SK-N-SH (cell line): ENCODE measurements at places on chromosomes 16 and 17. TPM values are rescaled to one million over a fixed set of nuclear protein-coding genes. Genes with fewer than 3 reads are reported as not detected.

GRCh38 chr16:52634104-52634503 is 87.2 kb upstream of the TOX3 start:
- DNase-seq, result no peak

GRCh38 chr17:78046923-78047322 is 81.6 kb downstream of the TMC6 start:
- no peak for DNase-seq

GRCh38 chr16:4407543-4408322 is 8.7 kb downstream of the CORO7 start:
- no peak for DNase-seq

GRCh38 chr16:29962344-29962994 is 590 bp downstream of the TMEM219 start:
- no peak for DNase-seq

GRCh38 chr17:20189979-20190378 is 180.8 kb downstream of the SPECC1 start:
- no peak for DNase-seq

DNA sequence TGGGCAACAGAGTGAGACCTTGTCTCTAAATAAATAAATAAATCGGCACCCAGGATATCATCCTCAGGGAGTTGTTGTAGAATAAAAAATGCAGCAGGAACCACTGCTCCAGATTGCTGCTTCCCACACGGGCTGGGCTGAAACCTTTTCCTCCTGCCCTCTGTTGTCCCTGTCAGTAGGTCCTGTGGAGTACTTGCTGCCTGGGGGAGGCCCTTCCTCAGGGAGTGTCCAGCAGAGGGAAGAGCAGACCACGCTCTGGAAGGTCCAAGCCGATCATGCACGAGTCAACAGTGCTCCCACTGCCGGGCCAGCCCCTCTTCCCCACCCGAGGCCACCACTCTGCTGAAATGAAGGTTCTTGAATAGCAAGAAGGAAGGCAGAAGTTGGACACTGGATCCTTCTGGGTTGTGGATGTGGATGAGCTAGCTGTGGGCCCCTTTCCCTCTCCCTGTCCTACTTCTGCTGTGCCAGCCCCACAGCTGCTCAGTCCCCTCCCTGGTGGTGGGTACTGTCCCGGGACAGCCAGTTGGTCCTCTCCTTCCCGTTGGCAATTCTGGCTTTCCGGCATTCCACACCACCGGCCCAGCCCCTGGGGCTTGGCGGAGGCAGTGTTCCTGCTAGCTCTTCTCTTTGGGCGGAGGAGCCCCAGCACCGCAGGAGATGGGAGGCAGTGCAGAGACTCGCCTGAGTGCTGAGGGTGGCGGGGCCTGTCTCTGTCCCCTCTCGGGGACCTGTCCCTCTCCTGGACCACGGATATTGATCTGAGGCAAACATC is 10.8 kb downstream of the CDK5R1 start:
- no peak for DNase-seq

GRCh38 chr17:73798111-73798748 is 154.0 kb upstream of the SDK2 start:
- DNase-seq, result no peak

- DNase-seq, result no peak
These were observed 59.9 kb downstream of the PRMT7 start for GRCh38 chr16:68370581-68371275.

GRCh38 chr17:9408381-9408780 is 167.2 kb downstream of the STX8 start:
- DNase-seq, result no peak

GRCh38 chr17:39597372-39598046 is 10.2 kb downstream of the NEUROD2 start:
- DNase-seq, result peak; percentile 71

- DNase-seq, result no peak
These were observed 18.8 kb downstream of the LRRC36 start for GRCh38 chr16:67345401-67345800.

GRCh38 chr17:60534010-60534555 is 8.0 kb upstream of the APPBP2 start:
- DNase-seq, result no peak

DNA sequence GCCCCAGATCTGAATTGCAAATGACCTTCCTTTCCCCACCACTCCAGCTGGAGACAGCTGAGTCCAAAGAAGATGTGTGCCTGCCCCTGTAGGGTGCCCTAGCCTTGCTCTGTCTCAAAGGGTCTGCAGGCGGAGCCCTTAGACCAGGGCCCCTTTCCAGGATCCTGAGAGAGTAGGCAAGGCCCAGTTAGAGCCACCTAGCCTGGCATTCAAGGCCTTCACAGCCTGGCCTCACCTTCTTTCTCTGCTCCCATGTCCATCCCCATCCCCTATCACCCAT is 66.6 kb upstream of the LHX1 start:
- DNase-seq, result no peak

- DNase-seq, result peak; percentile 51
These were observed 4.2 kb downstream of the MTSS2 start for GRCh38 chr16:70681382-70682238.

DNA sequence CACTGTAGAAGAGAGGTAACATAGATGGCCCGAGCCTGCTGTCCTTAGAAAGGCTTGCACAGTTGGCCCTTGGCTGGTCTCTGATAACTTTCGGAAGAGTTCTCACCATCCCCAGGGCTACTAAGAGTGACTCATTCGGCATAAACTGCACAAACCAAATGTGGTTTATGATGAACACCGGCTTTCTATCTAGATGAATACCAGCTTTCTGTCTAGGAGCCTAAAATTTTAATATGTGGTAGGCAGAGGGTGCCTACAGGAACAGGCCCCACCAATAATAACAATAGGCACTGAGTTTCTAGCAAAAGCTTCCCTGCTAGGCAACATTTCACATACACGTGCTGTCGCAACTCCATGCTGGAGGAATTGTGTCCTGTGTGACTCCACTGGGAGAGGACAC is 15.4 kb downstream of the CNOT1 start:
- no peak for DNase-seq

- no peak for DNase-seq
These were observed 36.2 kb downstream of the ASPA start for GRCh38 chr17:3511852-3512504.

- DNase-seq, result no peak
These were observed 15.5 kb upstream of the AXIN2 start for GRCh38 chr17:65576939-65577338.

GRCh38 chr17:74842146-74842598 is 17.5 kb downstream of the GRIN2C start:
- peak; percentile 66 for DNase-seq

DNA sequence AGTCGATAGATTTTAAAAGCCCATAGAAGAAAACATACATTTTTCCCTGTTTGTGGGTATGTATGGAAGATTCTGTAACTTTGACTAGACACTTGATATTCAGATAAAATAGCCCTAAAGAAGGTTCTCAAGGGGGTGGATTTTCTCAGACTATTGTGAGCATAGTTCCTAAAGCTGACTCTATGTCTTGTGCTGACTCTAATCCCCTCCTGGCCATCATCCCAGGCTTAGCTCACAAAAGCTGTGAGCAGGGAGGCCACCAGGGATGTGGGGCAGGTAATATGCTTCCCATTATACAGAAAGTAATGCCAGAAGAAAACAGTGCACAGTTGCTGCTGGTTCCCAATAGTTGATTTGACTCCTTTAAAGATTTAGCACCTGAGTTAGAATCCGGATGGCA is 32.0 kb downstream of the CDH13 start:
- DNase-seq, result no peak

- DNase-seq, result no peak
These were observed 88.6 kb upstream of the CHMP6 start for GRCh38 chr17:80902963-80903611.

DNA sequence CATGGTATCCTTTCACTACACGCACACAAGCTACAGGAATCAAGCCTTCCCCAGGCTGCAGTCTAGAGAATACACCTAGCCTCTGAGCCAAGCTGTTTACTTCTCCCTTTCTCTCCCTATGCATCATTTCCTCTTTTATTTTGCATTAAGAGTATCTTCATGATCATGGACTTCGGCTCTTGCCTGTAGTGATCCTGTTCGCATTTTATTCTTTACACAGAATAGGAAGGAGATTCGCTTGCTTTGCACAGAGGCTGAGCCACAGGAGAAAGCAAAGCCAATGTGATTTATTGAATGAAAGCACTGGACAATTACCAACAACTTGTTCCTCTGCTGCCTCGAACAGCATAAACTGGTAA is 172.7 kb downstream of the ANKFN1 start:
- no peak for DNase-seq

- DNase-seq, result no peak
These were observed 17.7 kb downstream of the C16orf82 start for GRCh38 chr16:27084307-27085028.

DNA sequence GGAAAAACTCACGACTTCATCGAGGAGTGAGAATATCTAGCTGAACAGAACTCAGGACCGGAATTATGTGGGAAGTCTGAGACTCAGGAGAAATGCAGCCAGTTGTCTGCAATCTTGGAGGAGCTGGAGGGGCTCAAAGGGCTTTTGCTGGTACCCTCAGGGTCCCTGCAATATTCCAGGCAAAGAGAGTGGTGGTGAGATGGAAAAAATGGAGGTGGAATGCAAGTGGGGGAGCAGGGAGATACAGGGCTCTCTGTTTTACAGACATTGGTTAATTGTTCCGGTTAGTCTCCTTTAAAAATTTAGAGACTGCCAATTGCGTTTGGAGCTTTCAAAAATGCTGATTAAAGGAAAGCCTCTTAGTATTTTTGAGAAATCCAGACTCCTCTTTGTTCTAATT is 18.2 kb upstream of the HP start:
- no peak for DNase-seq

DNA sequence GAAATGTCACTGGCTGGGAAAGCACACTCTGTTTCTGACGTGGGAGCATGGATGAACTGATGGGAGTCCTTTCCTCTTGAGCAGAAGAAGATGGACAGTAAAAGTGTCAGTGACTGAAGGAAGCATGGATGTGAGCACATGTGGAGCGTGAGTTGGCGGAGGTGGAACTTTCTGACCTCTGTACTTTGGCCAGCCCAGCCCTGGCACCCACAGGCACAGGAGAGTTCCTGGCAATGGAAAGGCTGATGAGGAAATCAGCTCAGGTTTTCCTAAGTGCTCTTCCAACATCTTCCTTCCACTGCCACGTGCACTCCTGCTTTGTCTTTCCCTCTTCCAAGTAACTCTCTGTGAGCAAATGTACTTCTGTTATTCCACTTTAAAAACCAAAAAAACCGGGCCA is 276.8 kb downstream of the NTN1 start:
- DNase-seq, result no peak

The NUDT21 gene
- polyA plus RNA-seq, result 42.2 and 45.5 TPM in 2 replicates

The ENGASE gene
- 30.1 and 30.4 TPM in 2 replicates for polyA plus RNA-seq

The DCXR gene
- polyA plus RNA-seq, result 153 and 190 TPM in 2 replicates

The TSPAN10 gene
- 4.7 and 6.0 TPM in 2 replicates for polyA plus RNA-seq

The CRAMP1 gene
- polyA plus RNA-seq, result 7.6 and 9.5 TPM in 2 replicates

The HOXB2 gene
- 1.2 and 1.9 TPM in 2 replicates for polyA plus RNA-seq

The SPATA22 gene
- not detected in 2 replicates for polyA plus RNA-seq

The SEPTIN1 gene
- polyA plus RNA-seq, result 0.13 and 0.25 TPM in 2 replicates

The NAGS gene
- 1.6 and 1.7 TPM in 2 replicates for polyA plus RNA-seq

The TBC1D3G gene
- not detected in 2 replicates for polyA plus RNA-seq

The KRT32 gene
- polyA plus RNA-seq, result not detected in 2 replicates

The JMJD8 gene
- 49.2 and 67.0 TPM in 2 replicates for polyA plus RNA-seq

The TBX21 gene
- polyA plus RNA-seq, result not detected in 2 replicates

The OTOA gene
- polyA plus RNA-seq, result 0.02 TPM in 2 replicates

The MT1F gene
- polyA plus RNA-seq, result 9.5 and 13.0 TPM in 2 replicates

The SMIM22 gene
- not detected in 2 replicates for polyA plus RNA-seq

The IRX3 gene
- polyA plus RNA-seq, result 4.1 and 7.1 TPM in 2 replicates

The SMIM5 gene
- polyA plus RNA-seq, result 0.02 TPM in 1 of 2 replicates, not detected in the other

The CA4 gene
- 0.15 and 0.21 TPM in 2 replicates for polyA plus RNA-seq

The DNAI2 gene
- polyA plus RNA-seq, result not detected in 2 replicates
